ENCODE measurements at places on chromosomes 5 and 9. TPM values are rescaled to one million over a fixed set of nuclear protein-coding genes. Genes with fewer than 3 reads are reported as not detected.
A peak's percentile ranks its signal among the peaks of the same experiment; 100 is the strongest.

Gene ASS1
- polyA plus RNA-seq, result 43.6 TPM

Gene BARHL1
- not detected for polyA plus RNA-seq

Gene IL5
- polyA plus RNA-seq, result not detected

Gene ARL14EPL
- 0.10 TPM for polyA plus RNA-seq

- no peak for DNase-seq
Measured at GRCh38 chr9:126699401-126699881, 85.7 kb downstream of the LMX1B start.

GRCh38 chr9:124809741-124810500 is 33.0 kb downstream of the OLFML2A start:
- DNase-seq, result no peak

GRCh38 chr5:147554261-147554817 is 44.5 kb upstream of the DPYSL3 start:
- peak; percentile 91 for DNase-seq

GRCh38 chr9:4077499-4078102 is 222.3 kb downstream of the GLIS3 start:
- no peak for DNase-seq

DNA sequence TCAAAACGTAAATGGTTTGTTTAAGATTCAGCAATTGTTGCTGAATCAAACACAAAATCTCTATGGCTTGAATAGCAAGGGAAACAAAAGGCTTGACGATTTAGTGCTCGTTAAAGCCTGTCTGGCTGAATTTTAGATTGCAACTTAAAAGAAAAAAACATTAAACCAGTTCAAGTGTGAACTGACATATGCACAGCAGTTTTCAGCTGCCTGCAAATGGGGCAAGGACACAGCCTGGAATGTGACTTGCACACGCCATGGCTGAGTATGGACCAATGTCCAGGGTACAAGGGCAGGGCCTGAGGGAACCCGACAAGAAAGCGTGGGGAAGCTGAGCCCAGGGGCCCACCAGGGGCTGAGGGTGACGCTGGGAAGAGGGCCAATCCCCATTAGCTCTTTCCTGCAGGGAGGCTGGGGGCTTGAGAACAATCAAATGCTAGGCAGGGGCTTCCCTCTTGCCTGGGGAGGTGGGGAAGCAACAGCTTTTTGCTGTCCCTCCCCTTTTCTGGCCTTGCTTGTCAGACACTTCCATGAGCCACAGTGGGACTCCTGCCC is 89.6 kb upstream of the LRRTM2 start:
- DNase-seq, result no peak

Data from hindlimb muscle (tissue), 1 donor.